A549 treated with GW870086 at 1 μM for 4 hours (cell line): ENCODE measurements at places on chromosomes 1 and 21. TPM values are rescaled to one million over a fixed set of nuclear protein-coding genes. Genes with fewer than 3 reads are reported as not detected.

The PADI2 gene
- total RNA-seq = 0.87 to 1.5 TPM (median 1.00 TPM) in 5 replicates

The SPATA45 gene
- not detected in 5 replicates for total RNA-seq

The FAM72B gene
- total RNA-seq = 5.5 to 7.6 TPM (median 6.2 TPM) in 5 replicates

The GLIS1 gene
- 0.05 to 0.13 TPM (median 0.08 TPM) in 4 of 5 replicates, not detected in the other for total RNA-seq

The ITGB2 gene
- total RNA-seq = 0.50 to 1.0 TPM (median 0.66 TPM) in 5 replicates

The LCE1C gene
- total RNA-seq = not detected in 5 replicates

The CAMK2N1 gene
- 42.9 to 58.3 TPM (median 49.0 TPM) in 5 replicates for total RNA-seq

The ZNF593OS gene
- 0.26 to 0.31 TPM in 2 of 5 replicates, not detected in the others for total RNA-seq

The TEX35 gene
- 0.09 TPM in 1 of 5 replicates, not detected in the others for total RNA-seq

The NUP210L gene
- 0.02 TPM in 1 of 5 replicates, not detected in the others for total RNA-seq

The RGS1 gene
- not detected in 5 replicates for total RNA-seq

The ST6GALNAC5 gene
- not detected in 5 replicates for total RNA-seq

The CD160 gene
- total RNA-seq = not detected in 5 replicates

The GCSAML gene
- total RNA-seq = not detected in 5 replicates

The ASAP3 gene
- 4.7 to 6.6 TPM (median 5.9 TPM) in 5 replicates for total RNA-seq

The FAM43B gene
- 2.9 to 4.4 TPM (median 4.0 TPM) in 5 replicates for total RNA-seq

The S100A12 gene
- total RNA-seq = not detected in 5 replicates

The XCL2 gene
- not detected in 5 replicates for total RNA-seq

The SH3GLB1 gene
- total RNA-seq = 30.1 to 40.0 TPM (median 37.3 TPM) in 5 replicates

The TMEM79 gene
- total RNA-seq = 6.0 to 7.9 TPM (median 7.5 TPM) in 5 replicates

The CFHR2 gene
- total RNA-seq = not detected in 5 replicates

The ADAMTS1 gene
- 0.07 to 0.27 TPM (median 0.10 TPM) in 5 replicates for total RNA-seq

The MATN1 gene
- 0.05 to 0.17 TPM (median 0.14 TPM) in 4 of 5 replicates, not detected in the other for total RNA-seq

The SMPDL3B gene
- 1.3 to 2.3 TPM (median 1.5 TPM) in 5 replicates for total RNA-seq

The OLIG2 gene
- total RNA-seq = not detected in 5 replicates

The EFNA4 gene
- 12.2 to 13.0 TPM (median 12.4 TPM) in 5 replicates for total RNA-seq

The LCE1B gene
- not detected in 5 replicates for total RNA-seq
